ENCODE measurements at places on chromosomes 12 and 14.

- no peak for DNase-seq
Observed at GRCh38 chr12:107277855-107278254, 184.5 kb upstream of the CRY1 start.

- DNase-seq, result no peak
Observed at GRCh38 chr14:31001339-31001658, 24.1 kb upstream of the AP4S1 start.

GRCh38 chr12:62783881-62784280 is 151.1 kb downstream of the PPM1H start:
- no peak for DNase-seq

GRCh38 chr12:45354399-45354798 is 138.5 kb downstream of the ANO6 start:
- DNase-seq, result no peak

DNA sequence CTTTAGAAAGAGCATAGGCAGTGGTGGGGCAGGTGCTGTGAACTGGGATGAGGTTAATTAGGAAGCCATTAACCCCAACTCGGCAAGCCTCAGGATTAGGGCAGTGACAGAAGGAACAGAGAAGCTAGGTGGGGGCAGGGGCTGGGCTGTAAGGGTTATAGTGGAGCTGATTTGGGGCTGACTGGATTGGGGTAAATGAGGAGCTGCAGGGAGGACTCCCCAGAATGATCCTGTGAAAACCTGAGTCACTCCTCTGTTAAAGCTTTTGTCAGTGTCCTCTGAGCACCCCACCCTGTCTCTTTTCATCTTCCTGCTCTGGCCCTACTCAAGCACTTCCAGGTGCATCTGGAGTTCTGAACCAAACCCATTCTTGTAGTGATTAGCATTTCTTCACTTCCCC is 4.4 kb downstream of the KLC1 start:
- no peak for DNase-seq

GRCh38 chr12:105485321-105485910 is 154.9 kb downstream of the C12orf75 start:
- DNase-seq, result no peak

- DNase-seq, result no peak
Observed at GRCh38 chr12:110845339-110845682, 1.5 kb upstream of the CCDC63 start.

DNA sequence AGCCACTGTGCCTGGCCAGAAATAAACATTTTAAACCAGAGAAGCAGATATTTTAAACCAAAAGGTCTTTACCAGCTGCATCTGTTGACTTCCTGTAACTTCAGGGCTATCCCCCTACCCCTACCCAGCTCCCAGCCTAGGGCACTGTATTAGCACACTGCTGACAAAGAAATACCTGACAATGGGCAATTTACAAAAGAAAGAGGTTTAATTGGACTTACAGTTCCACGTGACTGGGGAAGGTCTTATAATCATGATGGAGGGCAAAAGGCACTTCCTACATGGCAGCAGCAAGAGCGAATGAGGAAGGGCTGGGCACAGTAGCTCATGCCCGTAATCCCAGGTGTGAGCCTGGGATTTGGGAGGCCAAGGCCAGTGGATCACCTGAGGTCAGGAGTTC is 26.0 kb downstream of the GEMIN2 start:
- DNase-seq, result no peak

DNA sequence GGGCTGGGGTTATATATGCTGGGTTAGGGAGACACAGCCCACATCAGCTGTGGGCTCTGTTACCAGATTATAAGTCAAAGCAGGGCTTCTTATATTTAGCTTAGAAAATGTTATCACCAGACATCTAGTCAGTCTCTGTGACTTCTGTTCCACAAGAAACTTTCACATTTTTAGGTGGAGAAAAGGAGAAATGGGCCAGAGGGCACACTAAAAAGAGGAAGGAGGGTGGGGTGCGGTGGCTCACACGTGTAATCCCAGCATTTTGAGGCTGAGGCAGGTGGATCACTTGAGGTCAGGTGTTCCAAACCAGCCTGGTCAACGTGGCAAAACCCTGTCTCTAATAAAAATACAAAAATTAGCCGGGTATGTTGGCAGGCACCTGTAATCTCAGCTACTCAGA is 28.0 kb upstream of the SLC38A1 start:
- DNase-seq, result no peak

- DNase-seq, result no peak
Observed at GRCh38 chr14:75482366-75482765, 39.9 kb upstream of the BATF start.

DNA sequence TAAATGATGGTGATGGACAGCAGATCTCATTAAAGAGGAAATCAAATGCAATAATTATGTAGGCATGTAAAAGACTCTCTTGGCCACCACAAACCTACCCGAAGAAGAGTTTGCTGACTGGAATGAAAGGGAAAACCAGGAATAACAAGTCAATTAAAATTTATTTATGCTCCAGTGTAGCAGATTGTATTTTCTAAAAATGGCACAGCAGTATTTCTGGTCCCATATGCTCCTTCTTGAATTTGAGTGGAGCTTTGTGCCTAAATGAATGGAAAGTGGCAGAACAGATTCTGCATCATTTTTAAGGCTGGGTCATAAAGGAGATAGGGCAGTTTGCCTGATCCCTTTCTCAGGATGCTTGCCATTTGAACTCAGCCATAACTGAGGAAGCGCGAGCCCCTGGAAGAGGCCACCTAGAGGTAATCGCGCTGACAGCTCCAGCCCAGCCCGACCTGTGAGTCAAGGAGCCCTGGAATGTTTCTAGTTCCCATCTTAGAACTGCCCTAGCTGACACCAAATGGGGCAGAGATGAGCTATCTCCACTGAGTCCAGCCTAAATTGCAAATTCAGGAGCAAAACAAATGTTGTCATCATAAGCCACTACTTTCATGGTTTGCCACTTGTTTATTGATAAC is 229.2 kb upstream of the TMTC1 start:
- DNase-seq, result no peak

All from OCI-M1 (cell line).